GM23248 (cell line): ENCODE measurements at places on chromosomes 6 and 20.
A peak's percentile ranks its signal among the peaks of the same experiment; 100 is the strongest.

- no peaks in the 10 kb centered on the region for H3K27me3 ChIP-seq
- H3K27ac ChIP-seq = no peak overlapping the region
- no peaks in the 10 kb centered on the region for H3K36me3 ChIP-seq
- H3K4me3 ChIP-seq = no peak overlapping the region
These were observed 5.9 kb downstream of the ALDH5A1 start for GRCh38 chr6:24500683-24501082.

DNA sequence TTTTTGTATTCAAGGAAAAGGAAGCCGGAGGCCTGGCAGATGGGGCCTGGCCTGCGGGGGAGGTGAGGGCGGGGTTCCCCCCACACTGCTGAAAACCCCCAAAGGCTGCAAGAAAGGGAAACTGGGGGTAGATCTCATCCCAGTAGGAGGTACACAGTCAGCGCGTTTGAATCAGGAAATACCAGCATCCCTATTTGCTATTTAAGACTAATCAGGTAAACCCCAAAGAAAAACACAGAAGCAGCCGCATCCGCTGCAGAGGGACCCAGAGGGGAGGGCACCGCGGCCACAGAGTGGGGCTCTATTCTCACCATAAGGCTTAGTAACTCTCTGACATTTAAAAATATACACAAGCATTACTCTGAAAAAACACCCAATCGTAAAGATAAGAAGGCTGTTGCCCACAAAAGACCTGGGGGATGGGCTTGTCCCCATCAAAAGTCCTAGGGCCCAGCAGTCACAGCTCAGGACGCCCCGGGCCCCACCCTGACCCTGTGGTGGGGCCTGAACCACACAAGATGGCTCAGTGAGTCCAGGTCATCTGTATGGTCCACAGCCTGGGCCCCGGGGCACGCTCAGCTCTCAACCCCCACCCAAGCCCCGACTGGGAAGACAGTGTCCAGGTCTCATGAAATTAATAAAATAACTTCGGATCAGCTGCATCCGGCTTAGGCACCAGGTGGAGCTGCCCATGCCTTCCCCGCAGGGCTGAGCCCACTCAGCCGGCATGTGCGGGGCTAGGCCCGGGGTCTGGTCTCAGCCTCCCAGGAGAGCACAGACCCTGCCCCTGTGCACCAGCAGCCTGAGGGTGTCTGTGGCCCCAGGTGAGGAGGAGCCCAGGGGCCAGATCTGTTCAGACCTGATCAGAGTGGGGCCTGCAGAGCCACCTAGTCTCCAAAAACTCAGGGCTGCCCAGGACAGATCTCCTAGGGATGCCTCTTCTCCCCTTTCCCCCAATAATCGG is 31.0 kb downstream of the KCNQ2 start:
- no peak for DNase-seq
- no peaks in the 10 kb centered on the region for H3K4me1 ChIP-seq
- no peak overlapping the region for H3K4me3 ChIP-seq
- no peaks in the 10 kb centered on the region for H3K36me3 ChIP-seq

GRCh38 chr6:56794421-56794820 is 151.7 kb upstream of the DST start:
- H3K4me3 ChIP-seq = no peak overlapping the region
- no peak overlapping the region for H3K27ac ChIP-seq
- no peaks in the 10 kb centered on the region for H3K36me3 ChIP-seq
- peaks cover 66% of the 10 kb centered on the region for H3K4me1 ChIP-seq

DNA sequence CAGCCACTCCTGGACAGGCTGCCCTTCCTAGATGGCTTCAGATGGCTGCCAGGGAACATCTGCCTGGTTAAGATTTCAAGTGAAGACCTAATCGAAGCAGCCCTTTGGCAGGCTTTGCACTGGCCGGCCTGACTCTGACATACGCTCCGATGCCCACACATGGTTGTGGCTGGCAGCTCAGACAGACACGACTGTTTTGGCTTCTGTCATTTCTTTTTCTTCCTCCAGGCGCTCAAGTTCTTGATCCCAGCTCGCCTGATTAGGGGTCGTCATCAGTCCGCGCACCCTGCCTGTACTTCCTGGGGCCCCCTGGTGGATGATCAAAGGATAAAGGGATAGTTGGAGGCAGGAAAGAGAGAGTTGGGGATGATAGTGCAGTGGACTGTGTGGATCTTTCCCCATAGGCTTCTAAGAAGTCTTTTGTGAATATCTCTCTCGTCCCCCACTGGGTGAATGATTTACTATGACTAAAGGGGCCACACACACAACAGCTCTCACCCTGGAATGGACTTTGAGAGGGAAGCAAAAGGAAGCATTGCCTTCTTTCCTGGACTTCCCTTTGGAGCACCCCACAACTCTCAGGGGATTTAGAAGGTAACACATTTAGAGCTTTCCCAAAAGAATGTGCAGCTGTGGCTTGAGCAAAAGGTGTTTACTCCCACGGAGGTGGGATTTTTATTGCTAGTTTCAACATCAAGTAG is 21.4 kb upstream of the TRAM2 start:
- no peaks in the 10 kb centered on the region for H3K27me3 ChIP-seq
- peak overlapping the region; percentile 96 for H3K27ac ChIP-seq
- no peaks in the 10 kb centered on the region for H3K36me3 ChIP-seq
- H3K4me3 ChIP-seq = peak overlapping the region; percentile 33

DNA sequence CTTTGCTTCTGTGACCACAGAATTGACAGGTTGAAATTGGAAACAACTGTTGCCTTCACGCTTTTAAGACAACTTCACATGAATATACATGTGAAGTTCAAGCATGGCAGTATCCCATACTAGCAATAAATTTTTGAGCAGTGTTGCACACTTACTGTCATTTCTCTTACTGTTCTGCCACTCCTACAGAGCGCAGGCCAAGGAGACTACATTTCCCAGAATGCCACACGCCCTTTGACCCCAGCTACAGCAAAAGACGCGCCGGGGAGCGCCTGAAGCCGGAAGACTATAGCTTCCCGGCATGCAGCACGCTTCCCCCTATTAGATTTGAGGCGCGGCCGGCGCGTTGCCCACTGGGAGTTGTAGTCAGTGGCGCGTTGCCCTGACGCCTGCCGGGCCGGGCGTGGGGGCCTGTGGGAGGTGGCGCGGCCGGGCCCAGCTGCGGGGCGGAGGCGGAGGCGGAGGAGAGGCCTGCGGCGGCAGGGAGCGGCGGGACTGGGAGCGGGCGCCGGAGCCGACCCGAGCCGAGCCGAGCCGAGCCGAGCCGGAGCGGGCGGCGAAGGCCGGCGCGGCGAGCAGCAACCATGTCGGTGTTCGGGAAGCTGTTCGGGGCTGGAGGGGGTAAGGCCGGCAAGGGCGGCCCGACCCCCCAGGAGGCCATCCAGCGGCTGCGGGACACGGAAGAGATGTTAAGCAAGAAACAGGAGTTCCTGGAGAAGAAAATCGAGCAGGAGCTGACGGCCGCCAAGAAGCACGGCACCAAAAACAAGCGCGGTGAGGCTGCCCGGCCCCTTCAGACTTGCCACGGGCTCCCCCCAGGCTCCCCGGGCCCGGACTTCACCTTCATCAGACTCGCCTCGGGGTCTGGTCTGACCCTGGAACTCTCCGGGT is at the start of gene CHMP4B:
Gene CHMP4B (plus strand): TSS at position 464 of the 891 bp plus-strand sequence. CDS start 121 bp downstream, at position 585.
- peaks cover 19% of the 10 kb centered on the region for H3K4me1 ChIP-seq
- H3K27me3 ChIP-seq = no peaks in the 10 kb centered on the region
- peak within 1 kb of the TSS; percentile 98 for H3K27ac ChIP-seq
- H3K36me3 ChIP-seq = no peaks in the 10 kb centered on the region
- DNase-seq = peak; percentile 100
- H3K4me3 ChIP-seq = peak within 1 kb of the TSS; percentile 93

DNA sequence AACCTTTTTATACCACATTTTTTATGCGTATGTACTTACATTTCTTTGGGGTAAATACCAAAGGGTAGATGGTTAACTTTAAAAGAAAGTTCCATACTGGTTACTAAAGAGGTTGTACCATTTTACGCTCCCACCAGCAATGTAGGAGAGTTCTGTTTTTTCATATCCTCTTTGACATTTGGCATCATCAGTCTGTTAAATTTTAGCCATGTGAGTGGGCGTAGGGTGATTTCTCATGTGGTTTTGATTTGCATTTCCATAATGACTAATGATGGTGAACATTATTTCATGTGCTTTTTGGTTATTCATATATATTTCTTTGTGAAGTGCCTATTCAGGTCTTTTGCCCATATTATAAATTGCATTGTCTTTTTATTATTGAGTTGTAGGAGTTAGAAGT is 194.2 kb downstream of the PRL start:
- H3K27me3 ChIP-seq = no peaks in the 10 kb centered on the region
- H3K4me3 ChIP-seq = no peak overlapping the region
- H3K4me1 ChIP-seq = no peaks in the 10 kb centered on the region
- no peak overlapping the region for H3K27ac ChIP-seq
- H3K36me3 ChIP-seq = no peaks in the 10 kb centered on the region

DNA sequence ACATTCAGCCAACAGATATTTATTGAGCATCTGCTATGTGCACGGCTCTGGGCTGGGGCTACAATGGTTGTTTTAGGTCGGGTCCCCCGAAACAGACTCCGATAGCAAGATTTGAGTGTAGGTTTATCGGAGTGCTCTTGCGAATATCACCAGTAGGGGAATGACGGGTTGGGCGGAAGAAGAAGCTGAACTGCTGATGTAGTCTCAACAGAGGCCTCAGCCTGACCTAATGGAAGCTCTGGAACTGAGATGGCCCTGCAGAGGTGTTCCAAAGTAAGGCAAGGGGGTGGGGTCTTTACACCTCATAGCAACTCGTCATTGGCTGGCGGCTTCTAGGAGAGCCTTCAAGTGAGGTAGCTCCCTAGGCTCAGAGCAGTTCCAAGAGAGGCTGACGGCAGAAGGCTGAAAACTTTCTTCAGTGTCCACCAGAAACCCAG is 1.1 kb downstream of the L3MBTL1 start:
- peak; percentile 11 for DNase-seq
- no peaks in the 10 kb centered on the region for H3K36me3 ChIP-seq
- H3K27ac ChIP-seq = no peak overlapping the region
- no peaks in the 10 kb centered on the region for H3K4me1 ChIP-seq

DNA sequence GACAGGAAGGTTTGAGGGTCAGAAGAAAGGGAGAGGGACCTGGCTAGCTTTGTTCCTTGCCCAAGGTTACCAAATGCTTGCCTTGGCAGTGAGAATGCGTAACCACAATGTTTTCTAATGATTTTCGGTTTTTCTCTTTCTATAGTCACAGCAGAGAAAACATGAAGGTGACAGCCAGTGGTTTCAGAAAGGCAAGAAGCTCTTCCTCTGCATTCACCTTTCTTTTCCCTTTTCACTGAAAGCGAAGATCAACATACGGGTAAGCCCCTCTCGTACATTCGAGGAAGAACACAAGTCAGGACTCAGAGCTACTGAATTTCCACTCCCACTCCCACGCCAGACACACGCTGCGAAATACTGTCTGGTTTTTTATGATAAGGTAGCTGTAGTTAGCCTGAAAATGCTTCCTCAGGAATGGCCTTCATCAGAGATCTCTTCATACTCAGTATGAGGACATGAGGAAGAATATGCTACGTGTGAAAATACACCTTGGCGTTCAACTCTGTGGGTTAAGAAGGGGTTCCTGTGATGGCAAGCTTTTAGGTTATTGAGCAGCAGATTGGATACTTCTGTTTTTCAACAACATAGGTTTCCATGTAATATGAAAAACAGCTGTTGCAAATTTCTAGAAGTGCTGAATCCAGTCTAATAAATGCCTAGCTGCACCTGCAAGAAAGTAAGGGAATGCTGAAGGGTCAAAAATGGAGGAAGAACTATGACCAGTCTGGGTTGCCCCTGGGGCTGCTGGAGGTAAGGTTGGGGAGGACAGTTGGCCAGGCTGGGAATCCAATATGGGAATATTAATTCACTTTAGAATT is 7.4 kb upstream of the CD83 start:
- no peak overlapping the region for H3K27ac ChIP-seq
- no peaks in the 10 kb centered on the region for H3K36me3 ChIP-seq
- H3K27me3 ChIP-seq = peaks cover 24% of the 10 kb centered on the region
- no peak for DNase-seq
- no peaks in the 10 kb centered on the region for H3K4me1 ChIP-seq

DNA sequence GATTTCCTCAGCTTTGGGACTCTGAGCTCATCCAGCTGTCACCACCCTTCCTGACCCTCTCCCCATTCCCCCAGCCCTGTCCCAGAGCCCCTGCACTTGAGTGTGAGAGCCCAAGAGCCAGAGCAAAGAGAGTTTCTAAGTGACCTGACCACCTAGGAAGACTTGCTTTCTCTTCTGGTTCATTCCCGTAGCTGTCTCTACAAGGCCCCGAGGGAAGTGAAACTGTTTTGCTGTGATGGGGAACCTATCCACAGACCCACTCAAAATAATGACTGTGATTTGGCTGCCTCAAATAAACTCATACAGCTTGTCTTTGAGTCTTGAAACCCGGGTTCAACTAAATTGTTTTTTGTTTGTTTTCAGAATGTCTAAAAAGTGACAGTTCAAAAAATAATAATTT is 74.6 kb upstream of the XRN2 start:
- no peaks in the 10 kb centered on the region for H3K36me3 ChIP-seq
- H3K4me3 ChIP-seq = no peak overlapping the region
- peaks cover 8% of the 10 kb centered on the region; the same call in 1 of the 2 replicates for H3K4me1 ChIP-seq

- no peaks in the 10 kb centered on the region for H3K36me3 ChIP-seq
- peak; percentile 51 for DNase-seq
- H3K27me3 ChIP-seq = peaks cover 25% of the 10 kb centered on the region
These were observed 235.8 kb upstream of the KCNG1 start for GRCh38 chr20:51258582-51259165.

GRCh38 chr20:57262301-57262700 is 4.1 kb downstream of the BMP7 start:
- DNase-seq = no peak
- H3K4me1 ChIP-seq = no peaks in the 10 kb centered on the region
- H3K36me3 ChIP-seq = no peaks in the 10 kb centered on the region
- no peak overlapping the region for H3K27ac ChIP-seq
- no peak overlapping the region for H3K4me3 ChIP-seq

- no peaks in the 10 kb centered on the region for H3K27me3 ChIP-seq
- no peak overlapping the region for H3K4me3 ChIP-seq
- no peak for DNase-seq
- H3K4me1 ChIP-seq = no peaks in the 10 kb centered on the region
- H3K36me3 ChIP-seq = no peaks in the 10 kb centered on the region
These were observed 27.8 kb downstream of the ADGRG6 start for GRCh38 chr6:142329486-142330113.

- H3K27me3 ChIP-seq = no peaks in the 10 kb centered on the region; the same call in 1 of the 2 replicates
- DNase-seq = no peak
- no peak overlapping the region for H3K27ac ChIP-seq
- H3K4me1 ChIP-seq = no peaks in the 10 kb centered on the region
These were observed 201.7 kb upstream of the RREB1 start for GRCh38 chr6:6905961-6906518.

GRCh38 chr6:35300848-35301247 is 3.2 kb downstream of the DEF6 start:
- H3K27ac ChIP-seq = no peak overlapping the region
- no peak for DNase-seq
- no peaks in the 10 kb centered on the region for H3K27me3 ChIP-seq
- no peak overlapping the region for H3K4me3 ChIP-seq
- no peaks in the 10 kb centered on the region for H3K36me3 ChIP-seq
